ENCODE measurements at places on chromosomes 12 and 14. TPM values are rescaled to one million over a fixed set of nuclear protein-coding genes. Genes with fewer than 3 reads are reported as not detected.

Gene OR6C75
- polyA plus RNA-seq, result not detected

Gene PAX9
- not detected for polyA plus RNA-seq

Gene CFAP251
- polyA plus RNA-seq, result 16.0 TPM

Gene CCDC175
- not detected for polyA plus RNA-seq

Gene KERA
- not detected for polyA plus RNA-seq

Gene CLEC1B
- not detected for polyA plus RNA-seq

Data from AG04450 (cell line).